ENCODE measurements at places on chromosomes 6 and 20. TPM values are rescaled to one million over a fixed set of nuclear protein-coding genes. Genes with fewer than 3 reads are reported as not detected.

The BPIFB4 gene
- not detected for polyA plus RNA-seq

The RNF182 gene
- 0.10 TPM for polyA plus RNA-seq

The HEY2 gene
- polyA plus RNA-seq, result 0.83 TPM

The TBPL1 gene
- 23.1 TPM for polyA plus RNA-seq

- H3K4me3 ChIP-seq, result no peak overlapping the region
- no peak overlapping the region for H3K27ac ChIP-seq
- no peak for DNase-seq
- H3K27me3 ChIP-seq, result no peaks in the 10 kb centered on the region
- peaks cover 37% of the 10 kb centered on the region for H3K36me3 ChIP-seq
- no peaks in the 10 kb centered on the region for H3K4me1 ChIP-seq
Observed at GRCh38 chr6:167031082-167031709, 32.0 kb downstream of the CEP43 start.

DNA sequence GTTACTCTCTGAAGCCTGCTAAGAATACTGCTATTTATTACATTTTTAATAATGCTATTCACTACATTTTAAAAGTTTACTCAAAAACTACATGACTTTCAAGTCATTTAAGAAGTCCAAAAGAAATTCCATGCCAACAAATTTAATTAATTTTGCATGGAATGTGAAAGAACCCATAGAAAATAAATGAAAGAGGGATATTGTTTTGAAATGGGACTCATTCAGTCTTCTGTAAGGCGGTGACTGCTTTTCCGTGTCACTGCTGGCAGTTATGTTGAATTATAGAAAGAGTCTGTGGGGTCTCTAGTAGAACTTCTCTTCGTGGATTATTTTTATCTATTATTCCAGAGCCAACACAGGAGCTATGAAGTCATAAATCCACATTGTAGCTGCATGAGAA lies 211.2 kb downstream of the LAMA2 start:
- no peak overlapping the region for H3K4me3 ChIP-seq
- H3K36me3 ChIP-seq, result no peaks in the 10 kb centered on the region
- no peaks in the 10 kb centered on the region for H3K27me3 ChIP-seq
- DNase-seq, result peak; percentile 7
- H3K27ac ChIP-seq, result no peak overlapping the region

- no peak overlapping the region for H3K27ac ChIP-seq
- H3K4me3 ChIP-seq, result no peak overlapping the region
- H3K36me3 ChIP-seq, result no peaks in the 10 kb centered on the region
- DNase-seq, result no peak
- H3K27me3 ChIP-seq, result no peaks in the 10 kb centered on the region
- H3K4me1 ChIP-seq, result peaks cover 10% of the 10 kb centered on the region
Observed at GRCh38 chr6:63819831-63820230, 184.2 kb downstream of the PHF3 start.

- no peak overlapping the region for H3K27ac ChIP-seq
- no peaks in the 10 kb centered on the region for H3K36me3 ChIP-seq
- no peak overlapping the region for H3K4me3 ChIP-seq
- peaks cover 9% of the 10 kb centered on the region for H3K4me1 ChIP-seq
- no peak for DNase-seq
- H3K27me3 ChIP-seq, result peaks cover 23% of the 10 kb centered on the region
Observed at GRCh38 chr6:166760288-166760687, 133.2 kb upstream of the RPS6KA2 start.

GRCh38 chr6:105458551-105458950 lies 55.7 kb upstream of the PREP start:
- H3K27ac ChIP-seq, result no peak overlapping the region
- no peak for DNase-seq
- no peaks in the 10 kb centered on the region for H3K4me1 ChIP-seq
- no peaks in the 10 kb centered on the region for H3K36me3 ChIP-seq
- no peak overlapping the region for H3K4me3 ChIP-seq
- H3K27me3 ChIP-seq, result no peaks in the 10 kb centered on the region

GRCh38 chr6:114537977-114538376 lies 195.2 kb upstream of the HS3ST5 start:
- H3K4me1 ChIP-seq, result no peaks in the 10 kb centered on the region
- H3K27ac ChIP-seq, result no peak overlapping the region
- no peaks in the 10 kb centered on the region for H3K27me3 ChIP-seq
- no peak for DNase-seq
- no peak overlapping the region for H3K4me3 ChIP-seq

DNA sequence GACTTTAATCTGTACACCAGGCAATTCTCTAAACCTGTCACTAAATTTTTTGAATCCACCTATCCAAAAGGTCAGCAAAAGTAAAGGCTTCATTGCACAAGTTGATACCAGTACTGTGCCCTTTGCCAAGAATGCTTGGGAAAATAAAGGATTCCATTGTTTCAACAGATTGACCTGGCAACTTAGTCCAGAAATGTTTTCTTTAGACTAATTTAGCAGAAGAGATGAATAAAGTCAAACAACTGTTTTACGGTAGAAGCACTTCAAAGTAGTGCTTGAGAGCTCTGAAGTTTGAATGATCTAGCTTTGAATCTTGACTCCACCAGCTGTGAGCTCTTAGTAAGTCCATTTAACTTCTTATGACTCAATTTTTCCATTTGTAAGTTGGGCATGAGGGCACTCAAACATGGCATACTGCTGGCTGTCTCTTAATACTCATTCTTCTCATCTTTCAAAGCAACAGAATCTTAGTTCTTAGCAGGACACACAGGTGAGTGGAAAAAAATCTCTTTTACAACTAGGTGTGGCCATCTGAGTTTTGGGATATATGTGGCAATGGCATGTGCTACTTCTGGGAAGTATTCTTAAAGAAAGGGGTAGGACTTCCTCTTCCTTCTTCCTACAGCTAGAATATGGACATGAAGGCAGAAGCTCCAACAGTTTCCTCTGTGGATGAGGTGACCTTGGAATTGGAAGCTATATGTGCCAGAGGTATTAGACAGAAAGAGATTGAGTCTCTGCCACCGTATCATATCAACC lies 55.9 kb upstream of the LOC128125822 start:
- H3K27ac ChIP-seq, result peak overlapping the region; percentile 70
- H3K36me3 ChIP-seq, result no peaks in the 10 kb centered on the region
- H3K4me1 ChIP-seq, result no peaks in the 10 kb centered on the region
- DNase-seq, result no peak

GRCh38 chr6:31423550-31423949 lies 20.2 kb downstream of the MICA start:
- no peaks in the 10 kb centered on the region for H3K27me3 ChIP-seq
- H3K4me3 ChIP-seq, result no peak overlapping the region
- no peak overlapping the region for H3K27ac ChIP-seq
- no peaks in the 10 kb centered on the region for H3K4me1 ChIP-seq

DNA sequence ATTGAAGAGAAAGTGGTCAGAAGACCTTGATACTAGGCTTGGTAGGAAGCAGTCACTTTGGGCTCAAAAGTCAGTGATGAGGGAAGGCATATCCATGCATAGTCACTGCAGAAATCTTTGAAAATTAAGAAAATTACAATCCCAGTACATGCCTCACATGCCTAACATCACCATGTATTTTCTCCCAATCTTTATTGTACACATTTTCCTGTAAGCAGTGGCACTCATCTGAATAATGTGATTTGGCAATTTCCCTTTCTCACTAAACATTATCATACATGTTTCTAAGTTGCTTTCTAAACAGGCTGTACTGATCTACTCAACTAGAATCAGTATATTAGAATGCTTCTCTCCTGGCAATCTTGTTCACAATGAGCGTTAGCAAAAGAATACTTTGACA lies 280.7 kb upstream of the SUPT3H start:
- peaks cover 5% of the 10 kb centered on the region for H3K4me1 ChIP-seq
- peaks cover 20% of the 10 kb centered on the region for H3K27me3 ChIP-seq
- H3K4me3 ChIP-seq, result no peak overlapping the region
- no peaks in the 10 kb centered on the region for H3K36me3 ChIP-seq
- no peak overlapping the region for H3K27ac ChIP-seq
- no peak for DNase-seq

- H3K4me3 ChIP-seq, result no peak overlapping the region
- no peaks in the 10 kb centered on the region for H3K27me3 ChIP-seq
- H3K27ac ChIP-seq, result no peak overlapping the region
- peak; percentile 14 for DNase-seq
- H3K36me3 ChIP-seq, result no peaks in the 10 kb centered on the region
Observed at GRCh38 chr6:133392641-133393040, 151.5 kb downstream of the EYA4 start.

DNA sequence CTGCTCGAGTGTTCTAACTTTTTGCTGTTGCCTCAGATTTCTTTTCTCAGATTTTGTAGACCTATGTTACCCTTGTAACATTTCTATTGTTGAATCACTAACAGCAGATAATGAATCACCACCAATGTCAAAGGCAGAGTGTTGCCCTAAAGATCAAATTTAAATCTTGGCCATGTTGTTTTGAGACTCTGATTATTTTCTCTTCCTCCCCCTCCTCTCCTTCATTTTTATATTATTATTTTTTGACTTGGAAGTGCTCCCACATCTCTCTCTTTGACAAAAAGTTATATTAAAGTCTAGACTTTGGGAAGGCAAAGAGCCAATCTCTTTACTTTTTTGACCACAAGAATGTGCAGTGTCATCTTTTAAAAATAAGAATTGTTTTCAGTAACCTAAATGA lies 422.7 kb downstream of the NKAIN2 start:
- DNase-seq, result no peak
- no peak overlapping the region for H3K27ac ChIP-seq
- H3K4me1 ChIP-seq, result no peaks in the 10 kb centered on the region
- H3K27me3 ChIP-seq, result no peaks in the 10 kb centered on the region

GRCh38 chr20:50193836-50194421 lies 3.3 kb downstream of the CEBPB start:
- H3K4me3 ChIP-seq, result peak overlapping the region; percentile 97
- H3K4me1 ChIP-seq, result peaks cover 18% of the 10 kb centered on the region
- DNase-seq, result no peak
- peaks cover 19% of the 10 kb centered on the region for H3K36me3 ChIP-seq

DNA sequence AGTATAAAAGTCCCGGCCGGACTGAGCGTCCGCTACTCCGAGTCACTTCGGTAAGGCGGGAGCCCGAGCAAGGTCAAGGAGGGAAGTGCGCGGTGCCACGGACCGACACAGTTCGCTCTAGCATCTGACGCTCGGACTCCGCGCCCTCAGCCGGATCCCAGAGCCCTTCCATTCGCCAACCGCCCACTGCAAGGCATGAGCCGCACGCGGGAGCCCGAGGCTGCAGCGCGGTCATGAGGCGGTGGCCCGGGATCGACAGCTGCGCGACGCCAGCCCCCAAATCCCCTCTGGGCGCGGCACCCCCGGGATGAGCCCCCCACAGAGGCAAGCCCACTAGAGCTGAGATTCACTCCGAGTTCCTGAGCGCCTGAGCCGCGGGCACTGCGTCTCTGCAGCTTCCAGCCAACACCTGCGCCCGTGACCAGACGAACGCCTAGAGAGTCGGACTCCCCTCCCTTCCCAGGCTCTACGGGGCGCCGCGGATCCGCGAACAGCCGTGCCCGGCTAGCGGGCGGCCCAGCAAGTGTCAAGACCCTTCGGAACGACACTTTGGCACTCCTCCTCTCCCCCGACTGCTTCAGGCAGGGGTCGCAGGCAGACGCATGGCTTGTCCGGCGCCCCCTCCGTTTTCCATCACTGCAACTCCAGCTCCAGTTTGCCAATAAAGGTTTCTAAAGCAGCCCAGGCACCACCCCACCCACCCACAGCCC lies 725 bp upstream of the ISM1 start:
- H3K36me3 ChIP-seq, result no peaks in the 10 kb centered on the region
- no peak overlapping the region for H3K27ac ChIP-seq
- H3K27me3 ChIP-seq, result peaks cover 7% of the 10 kb centered on the region

DNA sequence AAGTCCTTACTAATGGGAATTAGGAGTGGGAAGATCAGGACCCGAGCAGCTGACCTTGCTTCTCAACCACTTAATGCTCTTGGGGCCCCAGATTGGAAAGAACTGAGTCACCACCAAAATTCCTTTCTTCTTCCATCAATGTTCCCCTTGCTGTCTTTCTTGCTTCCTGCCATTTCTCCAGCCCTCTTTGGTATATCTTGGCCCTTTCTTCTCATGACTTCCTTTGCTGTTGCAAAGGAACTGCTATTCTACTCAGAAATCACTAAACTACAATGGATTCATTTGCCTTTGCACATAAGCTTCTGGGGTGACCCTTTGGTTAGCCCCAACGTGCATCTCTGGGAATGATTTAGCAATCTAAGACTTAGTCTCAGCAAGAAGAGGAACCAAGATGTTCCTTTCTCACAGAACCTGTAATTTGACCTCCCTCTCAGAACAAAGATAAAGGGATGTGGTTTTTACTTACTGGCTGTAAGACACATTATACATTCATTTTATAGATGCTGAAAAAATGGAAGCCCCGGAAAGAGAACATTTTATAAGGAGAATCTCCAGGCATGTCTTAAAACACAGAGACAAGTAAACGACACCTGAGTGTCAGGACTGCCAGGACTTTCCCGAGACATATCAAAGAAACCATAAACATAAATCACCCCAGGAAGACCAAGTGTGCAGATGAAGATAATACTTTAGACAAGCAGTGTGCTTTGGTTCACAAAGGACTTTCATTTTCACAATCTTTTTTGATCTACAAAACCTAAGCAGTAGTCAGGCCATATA lies 99.0 kb upstream of the TNFAIP3 start:
- no peaks in the 10 kb centered on the region for H3K27me3 ChIP-seq
- no peak overlapping the region for H3K27ac ChIP-seq
- H3K36me3 ChIP-seq, result no peaks in the 10 kb centered on the region
- no peak for DNase-seq
- no peaks in the 10 kb centered on the region for H3K4me1 ChIP-seq
- no peak overlapping the region for H3K4me3 ChIP-seq

DNA sequence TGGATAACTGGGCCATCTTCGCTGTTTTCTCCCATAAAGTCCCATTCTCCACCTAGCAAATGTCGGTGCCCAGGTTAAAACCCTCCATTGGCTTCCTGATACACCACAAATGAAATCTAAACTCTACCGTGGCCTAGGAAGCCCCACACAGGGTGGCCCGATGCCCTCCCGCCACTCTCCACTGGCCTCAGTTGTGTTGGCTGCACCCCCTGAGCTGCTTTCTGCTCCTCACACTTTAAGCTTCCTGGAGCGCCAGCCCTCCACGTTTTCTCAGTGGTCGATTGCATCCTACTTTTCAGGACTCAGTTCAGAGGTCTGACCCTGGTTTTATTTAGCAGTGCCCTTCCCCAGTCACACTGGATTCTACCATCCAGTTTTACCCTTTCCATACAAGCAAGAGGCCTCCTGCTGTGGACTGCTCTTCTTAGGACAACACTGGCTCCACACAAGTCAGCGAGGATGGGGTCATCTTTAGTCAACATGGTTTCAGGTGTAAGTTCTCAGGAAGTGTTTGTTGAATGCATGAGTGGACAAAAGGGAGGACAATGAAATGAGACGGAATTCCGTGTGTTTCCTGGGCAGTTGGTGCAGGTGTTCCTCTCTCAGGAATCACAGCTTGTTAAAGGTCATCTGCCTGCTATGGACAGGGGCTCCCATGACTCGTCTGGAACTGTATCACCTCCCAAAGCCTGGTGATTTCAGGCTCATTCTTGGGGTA lies 124.1 kb downstream of the SULF2 start:
- no peak overlapping the region for H3K27ac ChIP-seq
- no peak overlapping the region for H3K4me3 ChIP-seq
- H3K27me3 ChIP-seq, result no peaks in the 10 kb centered on the region
- no peaks in the 10 kb centered on the region for H3K4me1 ChIP-seq
- DNase-seq, result no peak
- peaks cover 76% of the 10 kb centered on the region for H3K36me3 ChIP-seq
